ENCODE measurements at places on chromosomes 5 and 9.
A peak's percentile ranks its signal among the peaks of the same experiment; 100 is the strongest.

GRCh38 chr5:115236599-115236998, 26.1 kb downstream of the PGGT1B start:
- no peak for DNase-seq

- DNase-seq = no peak
These were observed 24.6 kb downstream of the ANXA6 start for GRCh38 chr5:151132963-151133362.

DNA sequence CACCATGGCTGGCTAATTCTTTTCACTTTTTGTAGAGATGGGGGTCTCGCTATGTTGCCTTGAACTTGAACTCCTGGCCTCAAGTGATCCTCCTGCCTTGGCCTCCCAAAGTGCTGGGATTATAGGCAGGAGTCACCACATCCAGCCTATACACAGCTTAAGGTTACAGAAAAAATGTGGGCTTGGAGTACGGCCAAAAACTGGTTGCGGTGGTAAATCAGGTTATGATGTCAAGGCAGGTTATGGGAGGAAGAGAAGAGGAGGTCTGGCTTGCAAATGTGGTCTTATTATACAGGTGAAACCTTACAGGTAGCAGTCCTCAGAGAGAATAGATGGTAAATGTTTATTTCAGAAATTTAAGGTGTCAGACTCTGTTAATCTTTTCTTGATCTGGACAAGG, 30.7 kb upstream of the SYK start:
- DNase-seq = no peak

DNA sequence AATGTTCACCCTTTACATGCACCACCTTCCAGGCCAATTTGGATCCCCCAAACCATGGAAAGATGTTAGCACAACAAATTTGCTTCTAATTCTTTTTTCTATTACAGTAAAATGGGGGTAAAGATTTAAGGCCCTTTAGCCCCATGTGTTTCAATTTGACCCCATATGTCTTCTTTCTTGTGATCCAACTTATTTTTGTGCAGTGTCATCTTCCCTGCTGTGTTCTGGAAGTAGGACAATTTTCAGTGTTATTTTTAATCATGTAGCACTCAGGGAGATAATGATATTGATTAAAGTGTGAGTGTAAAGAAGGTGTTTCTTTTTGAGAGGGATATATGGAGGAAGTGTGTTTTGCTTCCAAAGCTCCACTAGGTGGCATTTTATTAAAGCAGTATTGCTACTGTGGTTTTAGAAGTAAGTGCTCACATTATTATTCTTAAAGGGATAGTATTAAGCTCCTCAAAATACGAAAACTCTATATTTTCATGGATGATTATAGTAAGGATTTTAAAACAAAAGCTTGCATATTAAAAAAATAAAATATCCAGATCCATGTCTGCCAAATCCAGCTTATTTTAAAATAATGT, 118.7 kb upstream of the ATP10B start:
- peak; percentile 34 for DNase-seq

- DNase-seq = peak; percentile 80
These were observed 24.8 kb downstream of the PTBP3 start for GRCh38 chr9:112308588-112308987.

GRCh38 chr9:116193636-116194035, 40.0 kb downstream of the PAPPA start:
- no peak for DNase-seq

DNA sequence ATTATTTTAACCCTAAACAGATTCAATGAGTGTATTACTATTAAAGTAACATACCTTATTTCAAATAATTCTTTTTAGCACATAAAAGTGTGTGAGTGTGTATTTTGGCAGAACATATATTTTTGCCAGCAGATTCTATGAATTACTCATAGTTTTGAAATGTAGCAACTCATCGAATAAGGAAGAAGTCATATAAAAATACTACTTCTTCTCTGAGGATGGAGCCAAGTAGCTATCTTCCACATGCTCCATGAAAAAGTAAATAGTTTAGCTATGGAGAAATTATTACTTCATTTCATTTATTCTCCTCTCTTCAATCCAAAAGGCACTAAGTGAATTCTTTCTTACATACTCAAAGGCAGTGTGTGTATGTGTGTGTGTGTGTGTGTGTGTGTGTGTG, 1090.4 kb upstream of the CDH6 start:
- no peak for DNase-seq

DNA sequence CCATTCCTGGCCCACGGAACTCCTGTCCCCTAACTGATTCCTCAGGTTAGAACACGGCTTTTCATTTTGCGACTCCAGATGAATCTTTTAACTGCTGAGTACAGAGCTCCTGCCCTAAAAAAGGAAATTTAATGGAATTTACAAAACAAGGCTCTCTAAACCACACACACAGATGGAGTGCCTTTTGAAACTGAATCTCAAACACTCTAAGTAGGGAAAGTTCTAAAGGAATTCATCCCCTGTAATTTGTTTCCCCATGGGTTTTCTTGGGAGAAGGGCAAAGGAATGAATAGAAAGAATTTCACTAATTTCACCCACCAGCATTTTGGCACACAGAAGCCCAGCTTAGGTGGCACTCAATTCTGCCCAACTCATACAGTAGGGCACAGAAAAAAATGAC, 106.5 kb downstream of the THBS4 start:
- no peak for DNase-seq

- no peak for DNase-seq
These were observed 277 bp downstream of the EIF4E1B start for GRCh38 chr5:176630681-176631222.

- DNase-seq = no peak
These were observed 4.3 kb upstream of the GPX3 start for GRCh38 chr5:151015974-151016587.

- DNase-seq = no peak
These were observed 31.2 kb downstream of the PRDM6 start for GRCh38 chr5:123120197-123120596.

GRCh38 chr5:53291047-53291446, 181.5 kb upstream of the MOCS2 start:
- DNase-seq = no peak

DNA sequence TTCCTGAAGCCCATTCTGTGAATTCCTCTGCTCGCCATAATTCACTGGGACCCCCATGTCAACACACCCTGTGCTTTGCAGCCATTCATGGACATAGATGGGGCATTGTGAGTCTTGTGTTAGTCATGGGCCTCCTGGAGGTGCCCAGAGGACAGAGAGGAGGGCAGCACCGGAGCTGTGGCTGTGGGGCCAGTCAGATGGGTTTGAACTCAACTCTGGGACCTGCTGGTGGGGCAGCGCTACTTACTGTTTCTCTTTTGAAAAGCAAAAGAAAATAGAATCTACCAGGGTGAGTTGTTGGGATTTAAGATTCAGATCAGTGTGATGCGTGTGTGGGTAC, 11.3 kb upstream of the EXOC3 start:
- no peak for DNase-seq

GRCh38 chr5:14917719-14918118, 46.1 kb upstream of the ANKH start:
- DNase-seq = no peak

GRCh38 chr9:33104401-33104800, 27.9 kb upstream of the SMU1 start:
- no peak for DNase-seq

DNA sequence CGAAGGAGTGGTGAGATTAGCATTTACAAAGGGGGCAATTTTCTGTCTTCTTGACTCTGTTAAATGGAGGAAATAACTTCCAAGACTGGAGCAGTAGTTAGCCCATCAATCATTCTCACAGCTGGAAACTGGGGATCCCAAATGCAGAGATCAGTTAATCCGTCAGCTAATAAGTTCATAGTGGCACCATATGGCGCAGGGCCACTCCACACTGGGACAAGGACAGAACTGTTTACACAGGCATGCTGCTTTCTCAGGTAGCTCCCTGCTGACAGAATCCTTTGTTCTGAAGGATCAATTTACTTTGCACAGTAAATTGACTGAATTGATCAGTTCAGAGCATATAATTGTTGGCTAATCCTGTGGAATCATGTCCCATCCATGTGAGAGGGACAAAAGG, 395.7 kb downstream of the TMEM161B start:
- no peak for DNase-seq

DNA sequence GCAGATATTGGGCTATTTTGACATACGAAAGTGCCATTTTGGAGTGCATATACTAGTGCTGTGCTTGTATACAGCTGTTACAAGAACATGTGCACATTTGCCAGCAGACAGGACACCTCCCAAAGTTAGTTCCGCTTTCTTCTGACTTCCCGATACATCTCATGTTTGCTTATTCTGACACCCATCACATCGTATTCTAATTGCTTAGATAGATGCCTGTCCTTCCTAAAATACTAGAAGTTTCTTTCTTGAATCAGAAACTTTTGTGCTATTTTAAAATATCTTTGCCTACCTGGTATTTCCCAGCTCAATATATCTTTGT, 177.8 kb downstream of the TTLL11 start:
- DNase-seq = no peak

GRCh38 chr5:128135286-128135685, 51.7 kb downstream of the SLC12A2 start:
- DNase-seq = no peak

GRCh38 chr5:132764051-132764450, 13.0 kb downstream of the SEPTIN8 start:
- no peak for DNase-seq

DNA sequence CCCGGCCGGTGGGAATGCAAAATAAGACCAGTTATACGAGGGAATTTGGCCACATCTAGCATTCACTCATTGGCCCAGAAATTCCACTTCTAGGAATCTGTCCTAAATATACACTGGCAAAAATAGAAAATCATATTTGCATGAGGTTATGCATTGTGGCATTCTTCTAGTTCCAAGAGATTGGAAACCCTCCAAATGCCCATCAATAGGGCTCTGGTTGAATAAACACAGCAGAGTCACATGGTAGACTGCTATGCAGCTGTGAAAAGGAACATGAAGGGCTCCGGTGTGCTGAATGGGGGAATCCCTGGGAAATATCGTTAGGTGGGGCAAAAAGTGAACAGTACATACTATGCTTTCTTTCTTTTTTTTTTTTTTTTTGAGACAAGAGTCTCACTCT, 36.8 kb downstream of the PTGES start:
- DNase-seq = no peak

DNA sequence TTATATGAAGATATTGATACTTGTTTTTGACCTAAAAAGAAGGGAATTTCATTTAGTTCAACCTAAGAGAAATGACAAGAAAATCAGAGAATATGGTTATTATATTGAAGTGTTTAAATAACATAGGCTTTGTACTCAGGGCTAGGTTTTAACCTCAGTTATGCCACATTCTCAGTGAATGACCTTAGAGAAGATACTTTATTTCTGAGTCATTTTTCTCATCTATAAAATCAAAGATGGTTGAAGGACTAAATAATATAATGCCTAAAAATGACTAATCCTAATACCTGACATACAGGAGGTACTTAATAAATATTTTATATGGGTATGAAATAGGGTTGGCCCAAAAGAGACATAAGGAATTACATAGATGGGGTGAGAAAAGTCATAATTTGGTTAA, 32.3 kb downstream of the DIMT1 start:
- DNase-seq = no peak

GRCh38 chr5:170629566-170630175, 125.9 kb downstream of the KCNIP1 start:
- no peak for DNase-seq

DNA sequence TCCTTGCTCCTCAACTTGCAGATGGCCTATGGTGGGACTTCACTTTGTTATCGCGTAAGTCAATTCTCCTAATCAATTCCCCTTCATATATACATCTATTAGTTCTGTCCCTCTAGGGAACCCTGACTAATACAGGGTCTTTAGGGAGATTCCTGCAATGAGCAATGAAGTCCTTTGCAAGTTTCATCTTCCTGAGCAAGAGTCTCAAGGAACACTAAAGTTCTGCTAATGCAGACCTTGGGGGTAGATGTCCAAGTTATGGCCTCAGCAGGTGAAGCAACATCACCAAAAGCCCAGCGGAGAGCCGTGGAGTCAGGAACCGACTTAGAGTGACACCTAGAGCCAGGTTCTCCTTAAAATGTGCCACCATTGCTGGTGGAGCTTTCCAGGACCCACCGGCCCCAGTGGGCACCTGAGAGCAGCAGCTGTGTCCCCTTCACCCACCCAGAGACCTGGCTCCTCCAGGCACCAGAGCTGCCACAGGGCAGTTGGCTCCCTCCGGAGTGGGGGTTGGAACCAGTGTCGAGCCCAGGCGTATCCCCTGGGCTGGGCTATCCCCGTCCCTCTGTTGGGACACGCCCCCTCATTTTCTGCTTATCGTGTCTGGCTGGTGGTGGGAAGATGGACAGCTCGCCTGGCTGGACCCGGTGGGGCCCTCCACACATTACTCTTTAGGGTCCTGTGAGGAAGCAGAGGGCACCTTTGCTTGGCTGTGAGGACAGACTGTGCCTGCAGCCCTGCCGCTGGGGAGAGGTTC, 10.9 kb upstream of the FCN1 start:
- DNase-seq = no peak

DNA sequence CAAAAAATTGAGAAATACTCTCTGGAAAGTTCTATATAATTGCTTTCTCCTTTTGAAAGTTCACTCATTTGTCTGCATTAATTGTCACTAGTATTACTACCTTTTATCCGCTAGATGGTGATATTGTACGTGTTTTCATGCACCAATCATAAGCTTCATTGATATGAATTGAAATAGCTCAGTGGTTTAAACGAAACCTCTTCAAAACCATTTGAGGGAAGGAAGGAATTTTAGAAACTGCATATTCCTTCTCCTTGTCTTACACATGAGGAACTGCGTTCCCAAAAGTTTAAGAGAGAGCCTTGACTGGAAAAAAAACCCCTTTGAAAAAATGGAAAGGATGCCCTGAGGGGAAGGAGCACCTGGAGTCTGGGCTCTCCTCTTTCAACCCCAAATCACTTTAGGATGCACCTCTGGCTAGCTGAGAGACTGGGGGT, 98.6 kb downstream of the YTHDC2 start:
- no peak for DNase-seq

DNA sequence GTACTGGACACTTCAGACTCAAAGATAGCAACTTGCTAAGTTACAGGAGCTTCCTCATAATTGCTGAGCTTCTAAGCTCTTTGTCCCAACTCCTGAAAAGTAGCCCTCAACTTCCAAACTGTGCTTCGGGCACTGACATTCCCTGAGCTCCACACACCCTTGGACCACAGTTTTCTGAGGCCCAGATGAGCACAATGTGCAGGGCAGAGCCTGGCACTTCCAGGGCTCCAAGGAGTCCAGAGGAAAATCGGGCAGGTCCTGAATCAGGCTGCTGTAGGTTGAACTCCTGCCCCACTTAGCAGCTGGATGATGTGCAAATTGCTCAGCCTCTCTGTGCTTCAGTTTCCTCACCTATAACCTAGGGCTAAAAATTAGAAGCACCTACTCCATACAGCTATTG, 54.6 kb upstream of the KCNIP1 start:
- DNase-seq = no peak

DNA sequence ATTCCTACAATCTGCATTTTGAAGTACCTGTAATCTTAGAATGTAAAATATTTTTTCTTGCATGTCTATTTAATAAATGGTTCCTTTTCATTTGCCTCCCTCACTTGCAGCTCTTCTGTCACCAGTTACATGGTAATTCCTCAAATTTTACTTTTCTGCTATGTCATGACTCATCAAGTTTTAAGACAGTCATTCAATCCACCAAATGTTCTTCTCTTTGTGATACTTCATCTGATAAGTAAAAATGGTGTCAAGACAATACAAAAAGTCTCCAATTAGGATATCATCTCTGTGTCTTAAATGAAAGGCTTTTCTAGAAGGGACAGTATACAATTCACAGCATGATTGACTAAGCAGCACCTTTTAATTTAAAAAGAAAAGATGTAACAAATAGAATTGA, 104.9 kb upstream of the FTMT start:
- DNase-seq = no peak

Measured in NCI-H2081 treated with DMSO at 0.1 percent for 48 hours (cell line).